ENCODE measurements at places on chromosomes 5 and 9.

DNA sequence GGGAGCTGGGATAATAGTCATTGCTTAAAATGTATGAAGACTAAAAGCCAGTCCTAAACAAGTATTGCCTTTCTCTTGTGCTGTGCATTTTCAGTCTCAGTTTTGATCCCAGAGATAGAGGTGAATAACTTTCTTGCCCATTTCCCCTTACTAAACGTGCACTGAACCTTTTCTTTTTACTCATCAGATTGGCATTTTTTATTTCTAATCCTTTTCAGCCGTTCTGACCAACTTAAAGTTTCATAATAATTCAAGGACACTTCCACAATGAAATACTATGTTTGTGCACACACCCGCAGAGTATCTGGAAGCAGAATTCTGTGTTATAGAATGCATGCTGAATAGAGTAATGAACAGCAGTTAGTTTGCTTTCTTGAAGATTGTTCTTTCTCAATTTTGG lies 343.6 kb downstream of the LRRC70 start:
- no peak for DNase-seq

DNA sequence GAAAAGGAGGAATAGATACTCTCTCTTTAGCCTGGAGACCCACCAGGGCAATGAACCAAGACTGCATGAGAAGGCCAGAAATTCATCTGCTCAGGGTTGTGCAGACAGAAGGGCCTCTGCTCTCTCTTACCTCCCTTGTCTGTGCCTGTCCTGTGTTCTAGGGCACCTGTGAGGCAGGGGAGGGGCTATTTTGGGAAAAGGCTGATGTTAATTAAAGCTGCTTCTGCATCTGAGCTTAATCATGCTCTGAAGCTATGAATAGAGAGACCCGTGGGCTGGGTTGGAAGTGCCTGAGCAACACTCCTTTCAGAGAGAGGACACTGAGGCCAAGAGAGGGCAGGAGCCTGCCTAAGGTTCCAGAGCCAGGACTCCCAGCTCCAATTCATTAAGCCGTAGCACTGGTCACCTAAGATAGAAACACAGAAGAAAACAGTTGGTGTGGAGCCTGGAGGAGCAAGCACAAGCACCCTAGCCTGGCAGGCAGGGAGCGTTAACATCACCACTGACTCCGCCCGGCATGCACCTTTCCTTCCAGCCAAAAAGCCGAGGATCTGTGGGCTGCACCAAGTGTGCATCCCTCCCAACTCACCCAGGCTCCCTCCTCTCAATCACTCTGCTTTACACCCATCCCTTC lies 31.4 kb upstream of the STING1 start:
- DNase-seq, result no peak

- no peak for DNase-seq
These were observed 44.9 kb upstream of the STXBP1 start for GRCh38 chr9:127567035-127567729.

DNA sequence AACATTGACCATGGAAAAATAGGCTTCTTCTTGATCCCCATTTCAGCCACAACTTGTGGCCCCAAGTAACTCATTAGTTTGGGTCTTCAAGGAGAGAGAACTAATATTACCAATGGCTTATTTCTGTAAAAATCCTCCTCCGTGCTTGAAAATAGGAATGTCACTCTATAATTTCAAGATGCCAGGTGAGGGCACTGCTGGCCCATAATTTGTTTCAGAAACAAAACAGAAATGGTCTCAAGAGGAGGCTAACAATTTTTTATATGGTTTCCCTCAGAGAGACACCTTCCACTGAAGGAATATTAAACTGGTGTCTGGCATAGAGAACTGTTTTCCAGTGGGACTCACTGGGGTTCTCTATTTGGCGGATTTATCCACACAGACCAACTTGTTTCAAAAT lies 437.0 kb upstream of the TRPC7 start:
- DNase-seq, result no peak

- no peak for DNase-seq
These were observed 18.5 kb downstream of the CCDC69 start for GRCh38 chr5:151205411-151205810.
